ENCODE measurements at places on chromosomes 1 and 21. TPM values are rescaled to one million over a fixed set of nuclear protein-coding genes. Genes with fewer than 3 reads are reported as not detected.

Gene DMBX1
- polyA plus RNA-seq = not detected

Gene NTNG1
- 4.6 TPM for polyA plus RNA-seq

Gene XCL1
- not detected for polyA plus RNA-seq

Gene CD2
- polyA plus RNA-seq = 1.2 TPM

Gene CCDC185
- polyA plus RNA-seq = not detected

Gene WNT9A
- polyA plus RNA-seq = 0.64 TPM

Gene CYP4Z1
- 0.48 TPM for polyA plus RNA-seq

Gene SPRR2B
- polyA plus RNA-seq = not detected

Gene SAMD11
- polyA plus RNA-seq = 2.5 TPM

Gene AVPR1B
- not detected for polyA plus RNA-seq

Gene TRIM17
- not detected for polyA plus RNA-seq

Gene FAAH
- 12.0 TPM for polyA plus RNA-seq

Gene MFSD2A
- polyA plus RNA-seq = 1.7 TPM

Gene USP33
- polyA plus RNA-seq = 29.6 TPM

Gene PRKCZ
- 50.5 TPM for polyA plus RNA-seq

Gene C1orf141
- polyA plus RNA-seq = not detected

Gene ARHGEF10L
- polyA plus RNA-seq = 5.0 TPM

All from adrenal gland (tissue), 19 donors.